ENCODE measurements at places on chromosomes 5 and 9.

- DNase-seq: no peak
Measured at GRCh38 chr5:14917719-14918118, 46.1 kb upstream of the ANKH start.

GRCh38 chr9:31389075-31389474 is 995.4 kb upstream of the ACO1 start:
- no peak for DNase-seq

- DNase-seq: no peak
Measured at GRCh38 chr5:113985505-113985904, 376.4 kb upstream of the KCNN2 start.

DNA sequence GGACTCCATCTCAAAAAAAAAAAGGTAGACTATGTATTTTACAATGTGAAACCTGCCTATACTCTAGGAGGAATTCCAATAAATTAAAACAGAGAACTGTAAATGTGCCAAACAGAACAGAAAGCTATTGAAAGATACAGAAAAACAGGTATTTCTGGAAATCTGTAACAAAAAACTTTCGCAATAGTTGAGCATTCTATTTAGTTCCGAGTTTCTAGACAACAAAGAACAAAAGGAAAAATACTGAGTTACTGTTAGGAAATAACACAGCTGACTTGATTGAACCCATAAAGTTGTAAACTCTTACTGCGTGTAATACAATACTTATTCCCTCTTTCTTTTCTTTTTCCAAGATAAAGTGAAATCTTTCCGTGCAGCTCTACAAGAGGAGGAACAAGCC is 18.6 kb downstream of the DIMT1 start:
- no peak for DNase-seq

DNA sequence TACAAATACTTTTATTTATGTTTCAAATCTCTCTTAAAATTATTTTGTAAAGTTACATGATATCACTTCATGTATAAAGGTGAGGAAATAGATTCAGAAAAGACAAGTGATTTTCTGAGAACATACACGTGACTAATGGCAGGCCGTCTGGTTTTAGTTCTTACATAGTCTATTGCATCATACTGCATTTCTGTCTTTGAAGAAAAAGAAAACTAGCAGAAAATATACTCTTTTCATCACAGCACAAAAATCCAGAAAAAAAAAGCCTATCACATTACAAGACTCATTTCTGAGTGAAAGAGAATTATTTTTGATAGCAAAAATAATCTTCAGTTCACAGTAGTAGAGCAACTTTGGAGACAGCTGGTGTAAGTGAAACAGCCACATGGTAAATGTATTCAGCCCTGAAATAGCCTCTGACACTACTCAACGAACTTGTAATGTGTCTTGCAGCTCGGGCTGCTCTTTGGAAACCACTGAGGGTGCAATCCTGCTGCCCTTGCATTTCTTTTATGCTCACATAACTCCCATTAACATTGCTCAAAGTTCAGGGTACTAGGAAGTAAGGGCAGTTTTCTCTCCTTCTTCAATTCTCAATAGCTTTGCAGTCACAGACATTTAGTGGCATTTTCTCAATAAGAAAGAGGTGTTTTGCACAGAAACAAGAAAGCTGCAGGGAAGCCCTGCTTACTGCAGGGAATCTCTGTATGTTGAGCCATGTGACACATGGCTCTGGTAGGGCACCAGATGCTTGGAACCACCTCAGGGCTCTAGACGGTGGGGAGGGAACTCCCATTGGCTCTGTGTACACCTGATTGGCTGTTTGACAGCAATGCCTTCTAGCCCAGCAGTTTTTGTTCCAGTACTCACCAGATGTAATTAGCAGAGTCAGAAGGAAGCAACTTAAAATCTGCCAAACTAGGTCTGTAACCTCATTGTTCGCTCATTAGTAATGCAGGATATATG is 845.3 kb upstream of the PTPRD start:
- no peak for DNase-seq

GRCh38 chr5:71778678-71779276 is 59.7 kb downstream of the CARTPT start:
- no peak for DNase-seq

- no peak for DNase-seq
Measured at GRCh38 chr5:151186538-151186937, 29.0 kb upstream of the ANXA6 start.

GRCh38 chr5:123421773-123422172 is 1.4 kb downstream of the CEP120 start:
- no peak for DNase-seq

GRCh38 chr5:118637947-118638670 is 350.2 kb downstream of the DTWD2 start:
- no peak for DNase-seq

Data from esophagus squamous epithelium (tissue), 5 donors.